ENCODE measurements at places on chromosomes 3 and 15. TPM values are rescaled to one million over a fixed set of nuclear protein-coding genes. Genes with fewer than 3 reads are reported as not detected.
A peak's percentile ranks its signal among the peaks of the same experiment; 100 is the strongest.

GRCh38 chr3:51708216-51708845, 1.5 kb downstream of the GRM2 start:
- H3K4me3 ChIP-seq = no peak overlapping the region
- no peak for DNase-seq
- H3K27ac ChIP-seq = peak overlapping the region; percentile 26
- H3K27me3 ChIP-seq = no peaks in the 10 kb centered on the region

DLEC1 gene
- polyA plus RNA-seq = 0.50 TPM

DNA sequence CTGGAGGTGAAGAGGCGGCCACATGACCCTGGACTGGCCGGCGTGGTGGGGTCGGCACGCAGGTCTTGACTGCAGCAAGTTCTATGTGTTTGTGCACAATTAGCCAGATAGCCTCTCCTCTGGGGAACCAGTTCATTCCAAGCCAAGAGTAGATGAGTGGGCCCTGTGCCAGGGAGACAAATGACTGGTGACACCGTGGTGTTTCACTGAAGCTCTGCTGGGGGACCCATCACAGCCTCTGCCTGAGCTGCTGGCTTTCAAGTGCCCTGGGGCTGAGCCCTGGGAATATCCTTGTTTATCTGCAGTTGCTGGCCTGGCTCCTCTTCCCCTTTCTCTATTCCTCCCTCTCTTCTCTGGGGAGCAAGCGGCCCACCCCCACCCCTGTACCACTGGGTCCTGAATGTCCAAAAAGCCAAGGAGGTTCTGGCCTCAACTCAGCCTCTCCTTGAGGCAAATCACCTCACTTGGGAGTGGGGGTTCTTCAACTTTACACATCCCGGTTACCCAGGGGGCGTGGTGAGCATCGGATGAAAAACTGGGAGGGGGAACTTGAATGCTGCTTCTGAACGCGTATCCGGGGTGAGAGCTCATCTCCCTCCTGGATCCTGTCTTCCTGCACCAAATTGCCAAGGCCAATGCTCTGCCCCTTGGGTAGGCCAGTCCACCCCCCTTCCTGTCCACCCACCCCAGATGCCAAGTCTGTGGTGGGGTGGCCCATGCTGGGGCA, 199.6 kb upstream of the LYSMD4 start:
- H3K4me3 ChIP-seq = no peak overlapping the region
- no peak overlapping the region for H3K27ac ChIP-seq
- H3K36me3 ChIP-seq = peaks cover 2% of the 10 kb centered on the region
- H3K27me3 ChIP-seq = peaks cover 52% of the 10 kb centered on the region

DNA sequence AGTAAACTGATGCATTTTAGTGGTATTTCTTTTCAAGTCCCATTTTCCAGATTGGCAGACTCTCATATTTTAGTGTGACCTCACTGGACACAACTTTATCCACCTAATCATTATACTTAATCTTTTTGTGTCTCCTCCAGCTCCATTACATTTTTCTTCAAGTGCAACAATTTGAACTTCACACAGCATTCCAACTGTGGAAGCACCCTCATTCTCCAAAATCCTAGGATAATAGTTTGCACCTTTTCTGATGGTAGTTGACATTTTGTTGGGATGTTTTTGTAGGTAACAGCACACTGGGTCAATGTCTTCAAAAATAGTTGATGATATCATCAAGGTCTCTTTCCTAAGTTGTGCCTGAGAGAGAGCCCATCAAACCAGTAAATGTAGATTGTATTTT, 123.1 kb downstream of the RYR3 start:
- H3K4me3 ChIP-seq = no peak overlapping the region
- no peaks in the 10 kb centered on the region for H3K4me1 ChIP-seq
- no peaks in the 10 kb centered on the region for H3K27me3 ChIP-seq
- H3K36me3 ChIP-seq = no peaks in the 10 kb centered on the region
- DNase-seq = no peak

SLC22A13 gene
- 0.36 TPM for polyA plus RNA-seq

ARNT2 gene
- polyA plus RNA-seq = not detected
